ENCODE measurements at places on chromosomes 16 and 17.

DNA sequence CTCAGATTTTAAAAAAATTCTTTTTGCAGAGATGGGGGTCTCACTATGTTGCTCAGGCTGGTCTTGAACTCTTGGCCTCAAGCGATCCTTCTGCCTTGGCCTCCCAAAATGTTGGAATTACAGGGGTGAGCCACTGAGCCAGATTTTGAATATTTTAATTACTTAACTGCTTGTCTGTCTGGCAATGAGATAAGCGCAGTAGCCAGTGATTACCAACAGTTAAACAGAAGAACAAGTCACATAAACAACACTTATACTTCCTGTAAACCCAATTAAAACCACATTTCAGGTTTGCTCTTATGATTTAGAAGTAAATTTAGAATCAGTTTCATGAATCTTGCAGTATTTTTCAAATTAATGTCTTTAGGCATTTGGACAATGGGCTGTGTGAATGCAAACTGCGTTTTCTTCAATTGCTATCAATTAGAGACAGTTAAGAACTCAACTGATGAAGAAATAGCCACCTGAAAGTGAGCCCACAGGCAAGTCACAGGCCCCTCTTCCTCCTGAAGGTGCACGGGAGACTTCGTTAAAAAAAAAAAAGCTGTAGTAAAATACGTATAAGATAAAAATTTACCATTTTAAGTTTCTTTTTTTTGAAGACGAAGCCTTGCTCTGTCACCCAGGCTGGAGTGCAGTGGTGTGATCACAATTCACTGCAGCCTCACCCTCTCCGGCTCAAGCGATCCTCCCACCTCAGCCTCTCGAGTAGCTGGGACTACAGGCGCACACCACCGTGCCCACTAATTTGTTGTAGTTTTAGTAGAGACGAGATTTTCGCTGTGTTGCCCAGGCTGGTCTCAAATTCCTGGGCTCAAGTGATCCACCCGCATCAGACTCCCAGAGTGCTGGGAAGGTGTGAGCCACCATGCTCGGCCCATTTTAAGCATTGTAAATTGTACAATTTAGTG is 73.0 kb downstream of the PITPNC1 start:
- no peak for DNase-seq

- no peak for DNase-seq
Measured at GRCh38 chr16:81514041-81514559, 69.5 kb downstream of the CMIP start.

- no peak for DNase-seq
Measured at GRCh38 chr17:39118674-39119419, 32.6 kb downstream of the PLXDC1 start.

DNA sequence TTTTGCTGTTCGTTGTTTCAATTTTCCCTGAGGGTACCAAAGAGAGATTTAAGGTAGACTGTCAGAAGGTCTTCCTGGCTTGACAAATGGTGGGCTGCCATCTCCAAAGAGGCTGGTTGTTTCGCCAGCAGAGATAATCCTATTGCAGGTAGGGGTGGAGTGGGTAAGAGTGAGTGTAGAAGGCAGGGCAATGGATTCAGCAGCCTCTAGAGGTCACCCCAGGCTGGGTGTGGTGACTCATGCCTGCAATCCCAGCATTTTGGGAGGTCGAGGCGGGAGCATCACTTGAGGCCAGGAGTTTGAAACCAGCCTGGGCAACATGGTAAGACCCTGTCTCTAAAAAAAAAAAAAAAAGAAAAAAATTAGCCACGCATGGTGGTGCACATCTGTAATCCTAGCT is 34.6 kb downstream of the DCAKD start:
- DNase-seq = no peak

- no peak for DNase-seq
Measured at GRCh38 chr16:85556456-85557082, 56.6 kb upstream of the GSE1 start.

GRCh38 chr17:40443196-40443987 is at the start of gene IGFBP4:
TSS of gene IGFBP4 (plus strand) at chr17:40443450. CDS start at chr17:40443736, 286 bp downstream.
- DNase-seq = no peak

DNA sequence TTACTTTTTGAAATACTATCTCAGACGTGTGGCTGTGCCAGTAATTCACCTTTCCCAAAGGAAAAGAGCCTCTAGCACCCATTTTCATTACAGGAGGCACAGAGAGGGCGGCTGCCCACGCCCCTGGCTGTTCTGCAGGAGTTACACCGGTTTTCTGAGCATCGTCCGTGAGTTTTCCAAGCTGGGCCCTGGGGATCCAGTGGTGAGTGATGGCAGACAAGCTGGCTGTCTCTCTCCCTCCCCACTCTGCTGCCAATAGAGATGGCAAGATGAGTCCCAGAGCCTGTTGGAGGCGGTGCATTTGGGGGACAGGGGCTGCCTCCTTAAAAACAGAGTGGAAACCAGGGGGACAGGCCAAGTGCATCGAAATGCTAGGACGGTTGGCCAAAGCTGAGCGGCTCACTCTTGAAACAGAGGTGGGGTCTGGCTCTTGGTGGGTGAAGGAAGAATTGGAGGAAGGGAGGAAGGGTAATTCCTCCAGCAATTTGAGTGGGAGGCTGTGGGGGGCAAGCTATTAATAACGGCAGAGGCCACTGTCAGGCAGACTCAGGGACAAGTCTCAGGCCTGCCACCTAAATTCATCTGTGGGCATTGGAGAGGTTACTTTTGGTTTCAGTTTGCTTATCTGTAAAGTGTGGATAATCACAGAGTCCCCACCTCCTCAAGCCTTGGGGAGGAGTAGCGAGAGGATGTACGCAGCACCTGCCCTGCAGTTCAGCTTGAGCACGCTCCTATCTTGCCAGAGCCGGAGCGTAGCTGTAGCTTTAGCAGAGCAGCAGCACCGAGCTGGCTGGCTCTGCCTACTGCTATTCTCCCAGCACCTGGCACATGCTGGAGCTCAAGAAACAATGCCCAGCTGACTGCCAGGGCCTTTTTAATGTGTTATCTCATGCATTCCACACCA is 7.5 kb upstream of the NOS2 start:
- no peak for DNase-seq

DNA sequence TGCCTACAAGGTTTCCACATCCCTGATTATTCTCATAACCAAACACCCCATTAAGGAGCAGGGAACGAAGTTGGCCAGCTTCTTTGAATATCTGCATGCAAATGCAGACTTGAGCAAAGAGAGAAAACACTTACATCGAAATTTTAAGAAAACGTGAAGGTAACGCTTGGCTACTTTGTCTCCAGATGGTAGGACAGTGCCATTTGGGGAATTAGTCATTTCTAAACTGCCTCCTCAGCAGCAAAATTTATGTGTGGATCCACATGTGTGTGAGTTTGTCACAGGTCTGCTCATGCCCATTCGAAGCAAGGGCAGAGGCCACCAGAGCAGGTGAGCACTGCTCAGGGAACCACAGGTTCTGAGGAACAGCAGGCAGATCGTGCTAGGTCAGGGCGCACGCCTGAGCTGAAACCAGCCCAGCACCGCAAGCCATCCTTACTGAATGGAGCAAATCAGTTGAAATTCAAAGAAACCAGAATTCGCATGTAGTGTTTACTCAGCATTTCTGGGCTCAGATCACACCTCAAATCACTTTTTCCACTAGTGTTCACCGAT is 80.1 kb downstream of the SOCS1 start:
- no peak for DNase-seq

GRCh38 chr16:88558457-88559442 is 11.5 kb upstream of the ZC3H18 start:
- DNase-seq = no peak

- DNase-seq = no peak
Measured at GRCh38 chr17:48295362-48296288, 134.4 kb downstream of the SKAP1 start.

- DNase-seq = peak; percentile 29
Measured at GRCh38 chr17:45852535-45853297, 8.0 kb downstream of the SPPL2C start.

GRCh38 chr17:42081516-42082129 is 16.6 kb downstream of the ZNF385C start:
- no peak for DNase-seq

DNA sequence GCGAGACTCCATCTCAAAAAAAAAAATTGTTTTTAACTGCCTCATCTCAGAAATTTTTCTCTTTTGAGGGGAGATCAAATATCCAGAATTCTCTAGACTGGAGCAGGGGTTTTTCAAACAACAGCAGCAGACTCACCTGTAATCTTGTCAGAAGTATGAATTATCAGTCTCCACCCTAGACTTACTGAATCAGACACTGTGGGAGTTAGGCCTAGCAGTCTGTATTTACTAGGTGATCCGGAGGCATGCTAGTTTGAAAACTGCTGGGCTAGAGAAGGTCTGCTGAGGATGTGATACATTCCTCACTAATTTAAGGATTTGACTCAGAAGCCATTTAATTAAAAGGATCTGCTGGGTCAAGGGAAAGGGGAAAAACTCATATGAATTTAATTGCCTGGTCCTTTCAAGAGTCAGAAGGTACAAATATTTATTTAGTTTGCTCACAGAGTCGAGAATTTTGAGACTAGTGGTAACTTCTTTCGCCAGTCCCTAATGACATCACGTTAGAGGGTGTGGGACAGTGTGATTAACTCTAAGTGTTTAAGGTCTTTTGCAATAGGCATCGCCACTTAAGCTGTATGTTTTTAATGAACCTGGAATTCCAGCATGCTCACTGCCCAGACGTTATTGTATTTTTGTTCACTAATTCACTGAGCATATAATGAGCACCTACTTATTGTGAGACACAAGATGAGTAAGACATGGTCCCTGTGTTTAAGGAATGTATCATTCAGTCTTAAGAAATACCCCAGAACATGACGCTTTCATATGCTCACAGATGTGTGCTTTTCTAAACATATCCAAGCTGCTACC is 14.2 kb downstream of the ATP6V0A1 start:
- no peak for DNase-seq

GRCh38 chr17:9645851-9646545 is 681 bp downstream of the USP43 start:
- DNase-seq = no peak

DNA sequence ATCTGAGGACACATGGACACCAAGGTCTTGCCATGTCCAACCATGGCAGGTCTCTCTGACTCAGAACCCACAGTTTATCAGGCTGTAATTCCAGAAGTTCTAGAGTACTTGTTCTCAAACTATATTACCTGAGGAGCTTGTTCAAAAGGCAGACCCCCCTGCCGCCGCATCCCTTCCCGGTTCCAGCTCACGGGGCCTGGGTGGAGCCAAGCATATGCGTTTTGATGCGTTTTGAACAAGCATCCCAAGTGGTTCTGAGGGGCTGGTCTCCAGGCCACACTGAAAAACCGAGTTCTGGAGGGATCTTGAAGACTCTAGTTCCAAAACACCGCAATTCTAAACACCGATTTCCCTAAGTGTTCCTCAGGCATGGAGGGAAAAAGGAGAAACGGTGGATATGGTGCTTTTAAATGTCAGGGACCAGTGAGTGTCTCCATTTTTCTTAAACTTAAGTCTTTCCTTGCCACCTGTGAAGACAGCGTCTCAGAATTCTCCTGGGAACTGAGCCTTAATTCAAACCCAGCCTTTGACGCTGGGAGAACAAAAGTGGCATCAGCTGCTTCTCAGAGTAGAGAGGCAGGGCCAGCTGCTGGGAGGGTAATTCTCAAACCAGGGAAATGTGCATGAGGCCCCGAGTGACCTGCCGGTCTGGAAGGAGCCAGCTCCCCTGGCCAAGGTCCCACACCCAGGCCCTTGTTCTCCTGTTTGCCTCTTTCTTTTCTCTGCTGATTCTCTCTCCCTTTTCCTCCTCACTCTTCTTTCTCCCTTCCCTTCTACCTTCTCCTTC is 84.4 kb upstream of the PLCG2 start:
- no peak for DNase-seq

- DNase-seq = no peak
Measured at GRCh38 chr17:49819651-49820050, 28.2 kb downstream of the TAC4 start.

- peak; percentile 17 for DNase-seq
Measured at GRCh38 chr17:79087428-79088143, 13.0 kb downstream of the ENGASE start.

GRCh38 chr17:62014526-62014925 is 50.6 kb downstream of the MED13 start:
- DNase-seq = no peak

DNA sequence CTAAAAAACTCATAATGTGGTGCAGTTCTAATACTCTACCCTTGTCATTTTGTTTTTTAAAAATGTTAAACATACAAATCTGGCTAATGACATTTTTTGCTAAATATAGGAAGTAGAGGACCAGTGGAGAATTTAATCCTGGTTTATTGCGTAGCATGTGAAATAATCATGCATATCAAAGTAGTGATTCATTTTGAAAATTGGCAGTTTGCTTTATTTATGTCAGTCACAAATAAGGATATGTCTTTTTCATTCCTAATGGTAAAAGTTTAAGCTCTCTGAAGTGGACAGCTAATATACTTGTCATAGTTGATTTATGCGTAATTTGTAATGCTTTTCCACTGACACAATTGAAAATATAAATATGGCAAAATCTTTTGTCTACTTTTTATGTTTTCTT is 224.2 kb downstream of the BCAS3 start:
- DNase-seq = no peak

GRCh38 chr16:78240459-78241222 is 141.2 kb downstream of the WWOX start:
- no peak for DNase-seq

GRCh38 chr16:85228970-85229430 is 116.7 kb upstream of the CIBAR2 start:
- DNase-seq = no peak

GRCh38 chr16:81745704-81746558 is 33.2 kb upstream of the PLCG2 start:
- DNase-seq = no peak

DNA sequence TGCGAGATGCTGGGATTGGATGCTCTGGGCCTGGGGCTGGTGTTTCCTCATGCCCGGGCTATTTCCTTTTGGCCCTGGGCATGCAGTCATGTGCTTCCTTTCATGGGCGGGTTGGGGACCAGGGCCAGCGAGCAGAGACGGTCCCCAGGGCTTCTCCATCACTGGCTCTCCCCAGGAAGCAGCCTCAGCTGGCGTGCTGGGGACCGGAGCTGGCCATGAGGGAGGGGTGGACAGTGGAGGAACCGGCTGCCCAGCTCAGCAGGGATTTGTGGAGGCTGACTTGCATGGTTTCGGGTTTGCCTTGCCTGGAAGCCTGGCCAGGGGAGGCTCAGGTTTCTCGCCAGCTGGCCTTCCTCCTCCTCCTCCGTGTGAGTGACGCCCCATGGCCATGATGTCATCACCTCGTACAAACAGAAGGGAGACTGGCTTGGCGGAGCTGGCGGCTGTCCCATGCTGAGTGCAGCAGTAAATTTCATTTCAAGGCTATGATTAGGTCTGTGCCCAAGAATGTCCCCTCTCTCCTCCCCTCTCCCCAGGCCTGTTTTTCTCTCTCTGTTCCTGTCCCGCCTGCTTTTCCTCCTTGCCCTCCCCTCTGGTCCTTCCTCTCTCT is 8.9 kb upstream of the TIMP2 start:
- peak; percentile 98 for DNase-seq

- DNase-seq = no peak
Measured at GRCh38 chr16:78926723-78927210, 673.8 kb downstream of the MAF start.

- DNase-seq = no peak
Measured at GRCh38 chr16:80604600-80605355, 64.0 kb downstream of the DYNLRB2 start.

DNA sequence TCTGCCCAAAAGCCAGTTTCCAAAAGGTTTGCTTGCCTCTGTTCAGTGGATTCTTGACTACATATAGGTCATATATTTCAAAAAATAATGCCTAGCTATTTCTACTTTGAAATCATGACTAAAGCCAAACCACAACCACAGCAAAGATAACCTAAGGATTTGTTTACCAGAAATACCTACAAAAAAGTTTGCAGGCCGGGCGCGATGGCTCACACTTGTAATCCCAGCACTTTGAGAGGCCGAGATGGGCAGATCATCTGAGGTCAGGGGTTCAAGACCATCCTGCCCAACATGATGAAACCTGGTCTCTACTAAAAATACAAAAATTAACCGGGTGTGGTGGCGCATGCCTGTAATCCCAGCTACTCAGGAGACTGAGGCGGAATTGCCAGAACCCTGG is 15.2 kb downstream of the CARHSP1 start:
- DNase-seq = no peak
